ENCODE measurements at places on chromosomes 5 and 9.

DNA sequence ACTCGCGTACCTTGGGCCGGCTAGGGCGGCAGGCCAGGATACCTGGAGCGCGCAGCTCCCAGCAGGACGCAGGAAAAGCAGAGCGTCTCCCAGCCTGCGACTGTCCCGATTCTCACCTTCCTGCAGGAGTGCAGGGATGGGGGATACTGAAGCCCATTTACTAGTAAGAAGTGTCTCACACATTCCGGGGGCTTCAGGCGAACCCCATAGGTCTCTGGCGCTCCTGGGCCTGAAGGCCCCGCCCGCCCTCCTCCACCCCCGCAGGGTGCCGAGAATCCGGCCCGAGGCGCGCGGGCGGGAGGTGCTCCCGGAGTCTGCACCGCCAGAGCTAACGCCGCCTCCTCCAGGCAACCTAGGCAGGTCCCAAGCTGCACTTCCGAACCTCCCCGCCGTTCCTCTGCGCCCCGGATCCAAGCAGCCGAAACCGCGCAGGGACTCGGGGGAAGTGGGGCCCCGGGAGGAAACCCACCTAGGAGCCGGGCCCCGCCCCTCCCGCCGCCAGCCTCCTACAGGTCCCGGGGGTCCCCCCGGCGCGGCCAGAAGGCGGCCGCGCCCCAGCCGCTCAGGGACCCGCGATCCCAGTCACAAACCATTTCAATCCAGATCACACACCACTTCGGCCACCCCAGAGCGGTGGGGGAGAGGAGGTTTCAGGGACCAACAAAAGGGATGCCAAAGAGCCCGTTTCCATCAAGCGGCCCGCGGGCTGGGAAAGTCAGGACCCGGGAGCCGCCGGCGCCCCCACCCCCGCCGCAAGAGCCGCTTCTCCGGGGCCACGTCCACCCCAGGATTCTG, 1.2 kb downstream of the ROR2 start:
- DNase-seq, result no peak

- peak; percentile 82 for DNase-seq
These were observed 5.9 kb downstream of the CYFIP2 start for GRCh38 chr5:157271740-157272271.

GRCh38 chr5:34898258-34898895, 16.9 kb downstream of the RAD1 start:
- peak; percentile 41 for DNase-seq

GRCh38 chr5:29307478-29307877, 1886.0 kb upstream of the CDH6 start:
- no peak for DNase-seq

DNA sequence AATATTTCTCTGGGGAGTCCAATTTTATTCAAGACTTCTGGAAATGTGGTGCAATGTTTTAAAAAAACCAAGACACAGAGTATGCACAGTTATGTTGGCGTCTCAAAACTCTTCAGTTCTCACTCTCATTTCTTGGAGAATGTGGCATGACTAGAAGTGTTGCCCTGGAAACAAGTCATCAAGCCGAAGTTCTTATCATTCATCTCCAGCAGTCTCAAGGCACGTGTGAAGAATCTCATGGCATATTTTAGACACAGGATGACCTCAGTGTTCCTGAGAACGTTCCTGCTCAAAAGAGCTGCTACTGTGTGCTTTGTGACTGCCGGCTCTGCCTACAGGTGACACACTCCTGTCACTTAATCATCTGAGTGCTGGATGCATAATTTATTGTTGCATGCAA, 147.4 kb upstream of the IRX4 start:
- no peak for DNase-seq

DNA sequence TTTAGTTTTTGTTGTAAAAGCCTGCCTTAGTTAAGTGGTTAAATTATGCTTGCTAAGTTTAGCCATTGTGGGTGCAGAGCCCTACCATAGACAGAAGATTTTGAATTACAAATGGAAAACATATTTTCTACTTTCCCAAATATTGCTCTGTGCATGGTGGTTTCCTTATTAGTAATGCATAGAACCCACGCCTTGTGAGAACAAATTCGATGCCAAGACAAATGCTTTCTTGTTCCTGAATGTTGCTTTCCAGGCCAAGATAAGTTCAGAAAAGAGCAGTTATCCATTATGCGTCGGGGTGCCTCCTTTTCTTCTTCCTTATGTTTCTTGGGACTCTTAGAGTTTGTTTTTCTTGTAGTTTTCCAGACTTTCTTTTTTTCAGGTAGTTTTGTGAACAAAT, 31.0 kb upstream of the GARNL3 start:
- DNase-seq, result no peak

- DNase-seq, result no peak
These were observed 60.5 kb upstream of the C5orf46 start for GRCh38 chr5:147966829-147967228.

DNA sequence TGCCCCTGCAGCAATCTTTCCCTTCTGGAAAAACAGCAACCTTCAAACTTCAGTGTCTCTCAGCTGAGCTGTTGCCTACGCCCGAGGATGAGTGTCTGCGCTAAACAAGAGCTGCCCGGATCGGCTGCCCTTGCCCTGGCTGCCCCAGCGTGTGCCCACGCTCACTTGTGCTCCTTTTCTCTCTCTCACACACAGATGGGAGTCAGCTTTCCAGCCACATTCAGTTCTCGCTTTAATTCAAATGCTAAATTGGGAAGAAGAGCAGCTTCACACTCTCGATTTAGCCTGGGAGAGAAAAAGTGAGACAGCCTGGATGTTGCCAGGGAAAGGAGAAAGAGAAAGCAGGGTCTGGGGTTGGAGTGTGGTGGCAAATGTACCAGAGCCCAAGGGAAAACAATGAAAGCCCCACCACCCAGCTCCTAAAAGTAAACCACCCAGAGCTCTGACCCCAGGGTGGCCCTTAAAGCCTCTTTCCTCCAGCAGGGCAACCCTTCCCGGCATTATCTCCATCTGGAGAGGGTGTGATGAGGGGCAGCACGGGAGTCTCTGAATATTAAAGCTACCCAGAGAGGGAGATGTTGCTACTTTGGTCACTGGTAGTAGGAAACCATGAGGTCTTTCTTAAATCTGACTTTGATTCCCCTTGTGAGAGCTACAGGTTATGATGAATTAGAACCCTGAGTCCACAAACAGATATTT, 9.9 kb upstream of the EGR1 start:
- DNase-seq, result no peak

- no peak for DNase-seq
These were observed 1.4 kb downstream of the IL11RA start for GRCh38 chr9:34653151-34654072.

DNA sequence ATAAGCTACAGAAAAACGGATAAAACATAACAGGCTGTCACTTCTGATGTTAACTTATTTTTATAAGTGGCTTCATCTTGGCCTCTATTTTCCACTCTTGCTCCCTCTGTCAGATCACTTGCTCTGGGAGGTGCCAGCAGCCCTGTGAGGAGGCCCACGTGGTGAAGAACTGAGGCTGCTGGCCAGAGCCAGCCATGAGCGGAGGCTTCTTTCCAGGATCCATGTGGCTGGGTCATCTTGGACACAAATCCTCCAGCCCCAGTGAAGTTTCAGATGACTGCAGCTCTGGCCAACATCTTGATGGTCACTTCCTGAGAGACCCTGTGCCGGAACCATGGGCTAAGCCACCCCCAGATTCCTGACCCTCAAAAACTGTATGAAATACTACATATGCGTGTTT, 7.5 kb upstream of the CMBL start:
- DNase-seq, result no peak

- DNase-seq, result no peak
These were observed 422.6 kb downstream of the MAN2A1 start for GRCh38 chr5:110112348-110112747.

DNA sequence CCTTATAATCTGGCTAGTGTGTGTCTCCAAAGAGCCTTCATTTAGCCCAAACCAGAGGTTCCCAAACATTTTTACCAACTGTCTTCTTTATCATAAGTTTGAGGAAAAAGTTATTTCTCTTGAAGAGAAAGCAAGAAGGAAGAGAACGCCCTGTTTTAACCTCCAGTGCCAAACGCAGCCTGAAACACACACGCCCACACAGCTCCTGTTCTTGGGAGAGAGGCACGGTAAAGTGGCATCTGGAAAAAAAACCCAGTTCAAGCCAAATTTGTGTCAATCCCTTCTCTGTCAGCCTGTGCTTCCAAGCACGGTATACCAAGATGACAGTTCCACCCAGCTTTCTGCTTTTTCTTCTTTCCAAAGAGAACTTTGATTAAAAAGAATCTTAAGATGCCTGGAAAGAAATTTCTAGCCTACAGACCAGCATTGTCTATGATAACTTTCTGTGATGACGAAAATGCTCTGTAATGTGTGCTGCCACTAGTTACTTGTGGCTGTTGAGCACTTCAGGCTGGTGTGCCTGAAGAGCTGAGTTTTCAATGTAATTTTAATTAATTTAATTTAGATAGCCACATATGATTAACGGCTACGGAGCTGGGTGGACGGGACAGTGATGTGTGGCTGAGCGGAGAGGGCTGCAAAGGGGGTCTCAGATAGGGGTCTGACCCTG, 62.3 kb downstream of the ACER2 start:
- no peak for DNase-seq

DNA sequence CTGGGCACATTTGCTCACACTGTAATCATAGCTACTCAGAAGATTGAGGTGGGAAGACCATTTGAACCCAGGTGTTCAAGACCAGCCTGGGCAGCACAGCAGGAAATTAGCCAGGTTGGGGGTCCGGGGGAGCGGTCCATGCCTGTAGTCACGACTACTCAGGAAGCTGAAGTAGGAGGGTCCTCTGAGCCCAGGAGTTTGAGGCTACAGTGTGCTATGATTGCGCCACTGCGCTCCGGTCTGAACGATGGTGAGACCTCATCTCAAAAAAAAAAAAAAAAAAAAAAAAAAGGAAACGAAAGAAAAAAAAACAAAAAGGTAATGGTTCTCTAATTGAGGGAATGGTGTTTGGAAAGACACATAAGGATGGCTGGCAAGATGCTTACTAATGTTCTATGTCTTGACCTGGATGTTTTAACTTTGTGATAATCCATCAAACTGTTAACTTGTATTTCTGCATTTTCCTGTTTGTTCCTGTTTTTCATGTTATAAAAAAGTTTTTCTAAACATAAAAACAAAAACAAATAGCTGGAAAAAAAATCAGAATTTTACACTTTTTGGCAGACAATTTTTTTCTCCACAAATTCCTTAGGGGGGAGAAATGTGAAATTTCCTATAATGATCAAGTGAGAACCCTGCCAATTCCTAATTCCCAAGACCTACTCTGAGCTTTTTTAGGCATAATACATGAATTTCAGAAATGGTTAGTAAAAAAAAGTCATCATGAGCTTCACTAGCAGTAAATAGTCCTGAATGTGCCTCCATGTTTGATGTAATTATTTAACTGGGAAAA, 96.9 kb downstream of the DENND1A start:
- no peak for DNase-seq

GRCh38 chr5:16483361-16483760, 17.8 kb upstream of the ZNF622 start:
- DNase-seq, result no peak

DNA sequence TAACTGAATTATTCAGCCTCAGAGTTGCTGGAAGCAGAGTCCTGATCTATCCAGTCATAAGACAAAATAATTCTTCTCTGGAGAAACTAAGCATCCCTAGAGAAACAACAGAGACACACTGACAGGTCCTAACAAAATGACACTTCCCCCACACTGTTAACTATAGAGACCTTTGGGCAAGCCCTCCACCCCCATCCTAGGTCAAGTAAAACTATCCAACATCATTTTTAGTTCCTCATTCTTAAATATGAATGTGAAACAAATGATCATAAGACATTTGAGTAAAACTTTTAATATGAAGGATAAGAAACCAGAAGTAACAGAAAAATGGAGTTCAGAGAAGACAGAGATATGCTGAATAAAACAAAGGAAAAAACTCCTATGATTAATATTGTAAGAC, 30.9 kb downstream of the CNTLN start:
- DNase-seq, result no peak

- DNase-seq, result no peak
These were observed 30.5 kb upstream of the UBAP2 start for GRCh38 chr9:34079181-34079580.

GRCh38 chr9:33924978-33925797, 108.2 kb downstream of the UBE2R2 start:
- no peak for DNase-seq

DNA sequence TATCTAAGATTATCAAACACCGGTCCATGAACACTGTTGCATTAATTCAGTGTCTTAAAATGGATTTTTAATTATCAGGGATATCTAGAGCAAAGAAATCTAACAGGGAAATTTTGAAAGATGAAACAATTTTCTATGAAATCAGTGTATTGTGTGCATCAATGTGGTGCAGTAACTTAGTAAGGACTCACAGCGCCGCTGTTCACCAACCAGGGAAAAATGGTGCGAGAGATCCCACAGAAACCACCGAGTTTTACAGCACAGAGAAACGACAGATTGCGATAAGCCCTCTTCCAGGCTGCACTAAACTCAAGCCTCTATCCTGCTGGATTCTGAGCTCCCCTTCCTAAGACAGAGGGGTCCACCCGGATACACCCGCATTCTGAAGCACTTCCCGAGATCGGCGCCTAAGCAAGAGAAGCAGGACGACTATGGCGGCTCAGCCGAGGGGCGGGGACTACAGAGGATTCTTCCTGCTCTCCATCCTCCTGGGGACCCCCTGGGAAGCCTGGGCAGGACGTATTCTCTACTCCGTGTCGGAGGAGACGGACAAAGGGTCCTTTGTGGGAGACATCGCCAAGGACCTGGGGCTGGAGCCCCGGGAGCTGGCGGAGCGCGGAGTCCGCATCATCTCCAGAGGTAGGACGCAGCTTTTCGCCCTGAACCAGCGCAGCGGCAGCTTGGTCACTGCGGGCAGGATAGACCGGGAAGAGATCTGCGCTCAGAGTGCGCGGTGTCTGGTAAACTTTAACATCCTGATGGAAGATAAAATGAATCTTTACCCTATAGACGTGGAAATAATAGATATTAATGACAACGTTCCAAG, at the start of gene PCDHGA7:
Gene PCDHGA7, plus strand, starts transcription at position 274 of the 826 bp plus-strand sequence. Its CDS starts 158 bp downstream, at position 432.
- DNase-seq, result no peak

GRCh38 chr9:3647652-3648051, 121.9 kb upstream of the RFX3 start:
- no peak for DNase-seq

- peak; percentile 11 for DNase-seq
These were observed 107.6 kb upstream of the SPRY4 start for GRCh38 chr5:142432369-142432863.

DNA sequence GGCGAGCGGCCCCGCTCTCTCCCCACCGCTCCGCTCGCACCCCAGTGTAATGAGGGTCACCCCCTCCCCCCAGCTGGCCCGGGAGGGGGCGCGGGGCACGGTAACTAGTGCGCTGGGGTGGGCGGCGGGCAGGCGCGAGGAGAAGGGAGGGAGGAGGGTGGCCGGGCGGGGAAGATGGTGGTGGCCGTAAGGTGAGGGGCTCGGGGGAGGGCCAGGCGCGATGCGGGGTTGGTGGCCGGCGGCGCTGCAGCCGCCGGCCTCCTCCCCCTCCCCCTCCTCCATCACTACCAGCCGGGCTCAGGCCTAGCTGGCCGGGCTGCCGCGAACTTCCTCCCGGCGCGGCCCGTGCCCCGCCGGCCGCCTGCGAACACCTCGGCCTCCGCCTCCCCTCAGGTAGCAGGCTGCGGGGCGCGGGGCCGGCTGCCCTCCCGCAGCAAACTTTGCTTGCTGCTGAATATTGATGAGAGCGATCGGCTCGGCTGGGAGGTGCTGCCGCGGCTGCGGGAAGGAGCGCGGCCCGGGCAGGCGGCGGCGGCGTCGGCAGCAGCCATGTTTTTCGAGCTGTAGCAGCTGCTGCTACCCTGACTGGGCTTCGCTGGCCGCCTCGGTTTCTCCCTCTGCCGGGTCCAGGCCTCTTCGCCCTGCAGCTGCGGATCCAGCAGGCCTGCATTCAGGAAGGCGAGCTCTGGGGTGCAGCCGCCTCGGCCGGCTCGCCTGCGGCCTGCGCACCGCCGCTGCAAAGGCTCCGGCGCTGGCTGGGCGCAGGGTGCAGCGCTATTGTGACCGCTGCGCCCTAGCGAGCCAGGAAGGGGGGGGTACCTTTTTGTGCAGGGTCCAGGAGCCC, 502 bp downstream of the NSD1 start:
- peak; percentile 29 for DNase-seq
